Activated T-cell treated with anti-CD3 and anti-CD28 coated beads for 24 hours (primary cell): ENCODE measurements at places on chromosomes 11 and 22.

DNA sequence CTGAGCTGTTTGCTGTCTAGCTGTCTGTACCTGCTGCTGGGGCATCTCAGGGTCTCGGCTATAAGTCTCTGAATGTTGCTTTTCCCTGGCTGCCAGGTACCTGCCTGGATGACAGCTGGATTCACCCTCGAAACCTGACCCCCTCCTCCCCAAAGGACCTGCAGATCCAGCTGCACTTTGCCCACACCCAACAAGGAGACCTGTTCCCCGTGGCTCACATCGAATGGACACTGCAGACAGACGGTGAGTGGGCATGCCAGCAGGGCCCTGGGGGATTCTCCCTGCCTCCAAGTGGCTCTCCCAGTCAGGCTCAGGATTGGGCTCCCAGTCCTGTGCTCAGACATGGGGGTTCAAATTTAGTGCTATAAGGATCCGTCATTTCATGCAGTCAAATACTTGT is 12.9 kb downstream of the IL17RA start:
- DNase-seq, result no peak

- DNase-seq, result no peak
Measured at GRCh38 chr11:59671471-59671870, 2.6 kb upstream of the PATL1 start.

DNA sequence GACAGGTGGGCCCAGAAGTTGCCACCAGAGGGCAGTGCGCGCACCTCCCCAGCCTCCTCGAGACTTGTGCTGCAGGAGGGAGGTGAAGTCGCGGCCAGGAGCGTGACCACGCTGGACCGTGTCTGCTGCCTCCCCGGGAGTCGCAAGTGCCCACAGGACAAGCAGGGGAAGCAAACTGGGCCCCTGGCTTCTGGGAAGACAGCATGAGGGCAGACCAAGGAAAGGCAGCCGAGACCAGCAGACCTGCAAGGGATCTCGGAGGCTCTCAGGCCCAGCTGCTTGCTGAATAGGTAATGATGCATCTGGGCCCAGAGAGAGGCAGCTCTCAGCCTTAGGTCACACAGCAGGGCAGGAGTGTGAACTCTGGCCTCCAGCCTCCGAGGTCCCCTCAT is 17.0 kb upstream of the IL2RB start:
- peak; percentile 82 for DNase-seq

- no peak for DNase-seq
Measured at GRCh38 chr22:47168441-47168840, 406.0 kb downstream of the TBC1D22A start.
